Upper lobe of left lung (tissue), 6 donors: ENCODE measurements at places on chromosomes 11 and 22.

GRCh38 chr22:30398685-30399680 is 2.2 kb downstream of the SEC14L2 start:
- DNase-seq: no peak

GRCh38 chr11:115544422-115544948 is 40.3 kb upstream of the CADM1 start:
- DNase-seq: no peak

- no peak for DNase-seq
These were observed 48.2 kb downstream of the CCDC83 start for GRCh38 chr11:85903406-85903805.

DNA sequence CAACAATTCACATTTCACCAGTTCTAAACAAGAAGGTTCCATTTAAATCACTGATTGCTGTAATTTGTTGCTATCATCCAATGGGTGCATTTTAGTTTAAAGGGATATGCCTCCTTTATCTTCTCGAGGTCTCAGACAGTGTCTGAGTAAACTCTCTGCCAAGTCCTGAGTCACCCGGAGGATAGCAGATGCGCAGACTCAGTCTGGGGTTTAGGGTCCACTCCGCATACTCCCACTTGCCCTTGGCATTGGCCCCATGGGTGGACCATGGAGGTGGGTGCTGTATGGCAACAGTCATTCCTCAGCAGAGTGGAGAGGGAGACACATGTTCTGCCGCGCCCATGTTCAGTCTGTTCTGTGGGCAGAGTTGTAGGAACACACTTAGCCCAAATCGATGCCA is 65.4 kb upstream of the CRTAM start:
- no peak for DNase-seq

DNA sequence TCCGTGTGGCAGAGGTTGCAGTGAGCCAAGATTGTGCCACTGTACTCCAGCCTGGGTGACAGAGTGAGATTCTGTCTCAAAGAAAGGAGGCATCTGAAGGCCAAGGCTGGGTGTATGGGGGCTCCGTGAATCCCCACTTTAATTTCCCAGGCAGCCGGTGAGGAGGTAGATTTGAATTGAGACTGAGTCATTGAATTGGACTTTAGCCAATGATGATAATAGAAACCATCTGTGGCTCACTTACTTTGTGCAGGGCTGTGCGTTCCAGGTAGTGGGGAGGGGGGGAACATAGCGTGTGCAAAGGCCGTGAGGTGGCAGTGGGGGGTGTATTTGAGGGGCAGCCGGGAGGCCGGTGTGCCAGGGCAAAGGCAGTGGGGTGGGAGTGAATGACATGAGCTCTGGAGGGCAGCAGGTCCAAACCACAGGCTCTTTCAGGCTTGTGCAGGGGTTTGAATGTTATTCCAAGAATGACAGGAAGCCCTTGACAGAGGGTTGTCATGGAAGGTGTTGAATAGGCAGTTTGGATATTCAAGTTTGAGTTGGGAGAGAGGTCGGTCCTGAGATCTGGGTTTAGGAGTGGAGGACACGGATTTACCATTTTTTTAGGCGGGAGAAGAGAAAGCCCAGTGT is 6.1 kb downstream of the ARHGAP8 start:
- no peak for DNase-seq

- no peak for DNase-seq
These were observed 98.5 kb downstream of the TMEM135 start for GRCh38 chr11:87136236-87136635.

DNA sequence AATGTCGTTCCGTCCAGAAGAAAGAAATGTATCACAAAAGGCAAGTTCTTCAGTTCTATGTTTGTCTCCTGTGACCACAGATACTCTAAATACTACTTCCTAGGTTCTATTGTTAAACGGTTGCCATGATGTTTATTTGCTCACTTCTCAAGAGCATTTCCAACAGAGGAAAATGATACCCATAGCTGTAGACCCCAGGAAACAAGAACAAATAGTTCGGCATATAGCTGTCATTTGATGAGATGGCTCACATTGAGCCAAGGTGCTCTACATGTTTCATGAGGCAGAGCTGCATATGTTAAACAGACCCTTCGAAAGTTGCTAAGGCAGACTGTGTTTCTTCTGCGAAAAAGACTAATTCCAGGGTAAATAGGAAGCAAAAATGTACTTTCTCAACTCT is 15.4 kb upstream of the ANGPTL5 start:
- DNase-seq: no peak

DNA sequence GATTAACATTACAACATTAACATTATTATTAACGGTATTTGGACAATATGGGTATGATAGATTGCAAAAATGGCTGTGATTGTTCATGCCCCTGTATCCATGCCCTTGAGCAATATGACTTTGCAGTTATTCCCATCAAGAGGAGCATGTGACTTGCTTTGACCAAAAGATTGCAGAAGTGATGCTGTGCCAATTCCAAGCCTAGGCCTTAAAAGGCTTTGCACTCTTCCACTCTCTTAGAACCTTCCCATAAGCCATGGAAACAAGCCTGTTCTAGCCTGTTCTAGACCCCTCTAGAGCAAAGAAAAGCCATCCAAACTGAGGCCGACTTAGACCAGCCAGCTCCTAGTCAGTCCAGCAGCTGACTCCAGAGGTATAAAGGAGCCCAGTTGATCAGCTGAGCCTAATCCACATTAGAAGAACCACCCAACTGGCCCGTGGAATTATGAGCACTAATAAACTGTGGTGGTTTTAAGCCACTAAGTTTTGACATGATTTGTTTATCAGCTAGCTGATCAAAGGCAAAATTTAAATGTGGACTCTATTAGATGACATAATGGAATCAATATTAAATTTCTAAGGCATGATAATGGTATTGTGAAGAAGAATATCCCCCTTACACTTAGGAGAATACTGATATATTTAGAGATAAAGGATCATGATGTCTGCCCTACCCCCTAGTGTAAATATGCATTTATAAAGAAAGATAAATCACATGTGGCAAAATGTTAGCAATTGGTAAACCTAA is 28.6 kb downstream of the RAB30 start:
- no peak for DNase-seq

- DNase-seq: no peak
These were observed 33.7 kb downstream of the PICALM start for GRCh38 chr11:86035164-86035563.

DNA sequence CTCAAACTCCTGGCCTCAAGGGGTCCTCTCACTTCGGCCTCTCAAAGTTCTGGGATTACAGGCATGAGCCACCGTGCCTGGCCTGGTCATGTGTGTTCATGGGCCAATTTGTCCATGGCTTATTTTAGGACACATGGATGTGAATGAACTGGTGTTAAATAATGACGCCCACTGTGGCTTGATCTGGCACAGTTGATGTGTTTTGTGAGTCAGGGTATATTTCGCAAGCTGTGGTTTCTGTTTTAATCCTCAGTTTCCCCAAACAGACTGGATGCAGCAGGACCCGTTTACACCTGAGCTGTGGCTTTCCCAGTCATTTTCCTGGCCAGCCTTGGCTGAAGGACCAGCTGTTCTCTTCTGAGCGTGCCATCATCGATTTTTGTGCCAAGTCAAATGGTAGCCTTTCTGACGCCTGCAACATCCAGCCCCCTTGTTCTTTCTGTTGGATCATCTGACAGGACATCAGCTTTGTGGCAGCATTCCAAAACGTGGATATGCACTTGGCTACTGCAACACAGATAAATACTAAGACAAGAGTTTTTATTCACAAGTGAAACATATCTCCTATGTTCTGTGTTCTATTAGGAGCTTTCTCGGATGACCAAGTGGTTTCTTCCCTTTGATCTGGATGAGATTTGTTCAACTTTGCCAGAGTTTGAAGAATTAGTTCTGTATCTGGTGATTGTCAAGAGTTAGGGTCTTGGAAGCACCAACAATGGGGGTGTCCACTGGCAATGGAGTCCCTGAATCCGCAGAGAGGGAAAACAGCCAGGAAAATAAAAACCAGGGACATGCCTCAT is 40.0 kb upstream of the SEPTIN5 start:
- DNase-seq: no peak

GRCh38 chr11:35363246-35363801 is 56.0 kb downstream of the SLC1A2 start:
- no peak for DNase-seq

GRCh38 chr22:36247955-36248354 is 5.0 kb upstream of the APOL1 start:
- no peak for DNase-seq

DNA sequence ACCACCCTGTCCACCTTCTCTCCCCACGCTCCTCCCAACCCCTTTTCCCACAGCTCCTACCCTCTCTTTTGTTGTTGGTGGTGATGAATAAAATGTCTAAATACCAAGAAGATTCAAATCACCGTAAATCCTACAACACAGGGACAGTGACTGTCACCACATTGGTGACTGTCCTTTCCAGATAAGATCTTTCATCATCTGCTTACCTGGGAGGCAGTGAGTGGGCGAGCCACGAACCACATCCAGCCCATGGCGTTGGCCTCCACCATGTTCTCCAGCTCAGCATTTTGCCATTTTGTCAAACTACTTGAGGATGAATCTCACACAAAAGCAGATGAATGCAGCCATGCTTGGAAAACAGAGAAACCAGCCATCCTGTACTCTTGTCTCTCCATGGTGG is 6.7 kb upstream of the CYTH4 start:
- no peak for DNase-seq

DNA sequence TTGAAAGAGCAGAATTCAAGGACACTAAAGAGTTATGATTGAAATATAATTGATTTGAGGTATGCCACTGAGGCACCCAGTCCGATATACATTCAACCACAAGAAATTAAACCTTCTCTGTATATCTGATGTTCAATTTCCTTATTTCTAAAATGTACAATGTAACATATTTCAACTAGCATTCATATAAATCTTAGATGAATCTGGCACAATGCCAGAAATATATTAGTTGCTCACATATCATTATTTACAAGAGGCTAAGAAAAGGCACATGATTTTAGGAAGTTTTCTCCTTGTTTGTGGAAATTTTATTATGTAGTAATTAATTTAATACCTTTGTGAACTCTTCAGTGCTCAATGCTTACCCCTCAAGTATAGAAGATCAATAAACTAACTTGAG is 532.3 kb downstream of the KCNA4 start:
- no peak for DNase-seq

- DNase-seq: no peak
These were observed 52.4 kb downstream of the DSCAML1 start for GRCh38 chr11:117744471-117745150.

DNA sequence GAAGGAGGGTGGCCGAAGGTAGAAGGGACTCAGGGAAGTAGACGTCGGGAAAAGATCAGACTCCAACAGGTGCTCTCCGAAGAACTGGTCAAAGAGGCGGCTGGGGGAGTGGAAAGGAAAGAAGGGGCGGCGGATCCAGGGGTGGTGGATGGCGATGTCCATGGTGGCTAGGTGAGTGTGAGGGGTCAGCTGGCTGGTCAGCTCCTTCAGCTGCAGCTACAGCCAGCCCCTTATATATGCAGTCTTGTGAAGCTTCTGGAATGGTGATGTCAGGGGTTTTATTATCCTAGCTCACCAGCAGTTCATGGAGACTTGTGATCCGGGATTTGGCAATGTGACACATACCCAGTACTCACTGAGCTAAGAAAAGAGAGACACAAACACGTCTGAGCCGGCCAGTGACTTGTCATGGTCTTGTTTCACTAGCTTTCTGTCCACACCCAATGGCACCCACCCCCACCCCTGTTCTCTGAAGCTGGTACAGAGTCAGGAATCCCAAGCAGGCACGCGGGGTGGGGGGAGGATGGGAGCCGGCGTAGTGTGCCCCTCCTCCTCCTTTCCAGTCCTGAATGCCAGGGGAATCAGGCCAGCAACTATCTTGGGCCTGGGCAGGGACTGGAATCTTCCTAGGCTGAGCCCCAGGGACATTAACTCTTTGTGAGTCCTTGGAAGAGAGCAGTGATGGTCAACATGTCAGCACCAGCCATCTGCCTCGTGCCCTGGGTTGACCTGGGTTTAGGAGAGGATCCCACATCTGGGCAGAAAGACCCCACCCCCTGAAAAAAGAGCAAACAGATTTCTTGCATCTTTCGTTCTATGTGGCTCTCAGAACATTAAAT is at the start of gene CRYAB:
TSS of gene CRYAB (minus strand) at position 208 of the 839 bp plus-strand sequence. CDS start at position 162, 46 bp downstream.
- DNase-seq: peak; percentile 75

- no peak for DNase-seq
These were observed 30.0 kb downstream of the PRDM10 start for GRCh38 chr11:129972611-129973010.

DNA sequence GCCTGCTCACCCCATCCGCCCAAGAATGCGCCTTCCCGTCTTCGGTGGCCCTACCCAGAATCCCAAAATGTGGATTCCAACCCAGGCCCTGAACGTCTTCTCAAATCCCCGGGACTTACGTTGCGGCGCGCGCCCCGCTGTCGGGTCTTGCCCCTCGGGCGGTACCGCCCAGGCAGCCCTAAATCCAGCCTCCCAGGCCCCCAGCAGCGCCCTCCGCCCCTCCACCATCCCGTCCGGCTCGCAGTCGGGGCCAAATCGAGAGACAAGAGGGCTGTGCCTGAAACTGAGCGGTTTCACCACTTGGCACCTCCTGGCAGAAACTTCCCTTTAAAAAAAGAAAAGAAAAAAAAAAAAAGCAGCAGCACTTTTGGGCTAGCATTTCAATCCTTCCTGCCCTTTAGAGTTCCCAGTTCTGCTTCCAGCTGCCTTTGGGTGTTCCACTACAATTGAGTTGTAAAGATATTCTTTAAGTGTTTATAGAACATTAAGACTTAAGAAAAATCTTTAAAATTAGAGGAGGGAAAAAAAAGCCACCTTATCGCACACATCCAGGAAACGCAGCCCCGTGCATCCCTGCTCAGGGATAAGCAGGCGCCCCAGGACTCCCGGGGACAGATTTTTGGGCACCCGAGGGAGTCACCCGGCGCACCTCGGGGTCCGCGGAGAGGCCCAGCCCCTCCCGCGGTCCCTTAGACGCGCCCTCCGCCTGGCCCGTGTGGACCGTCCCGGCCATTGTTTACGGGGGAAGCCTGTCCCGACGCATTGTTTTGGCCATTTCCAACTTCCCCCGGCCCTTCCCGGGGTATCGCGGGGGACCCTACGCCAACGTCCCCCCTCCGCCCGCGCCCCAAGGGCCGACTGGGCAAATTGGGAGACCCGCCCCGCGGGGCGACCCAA is 57.6 kb downstream of the KCNJ4 start:
- DNase-seq: peak; percentile 71

DNA sequence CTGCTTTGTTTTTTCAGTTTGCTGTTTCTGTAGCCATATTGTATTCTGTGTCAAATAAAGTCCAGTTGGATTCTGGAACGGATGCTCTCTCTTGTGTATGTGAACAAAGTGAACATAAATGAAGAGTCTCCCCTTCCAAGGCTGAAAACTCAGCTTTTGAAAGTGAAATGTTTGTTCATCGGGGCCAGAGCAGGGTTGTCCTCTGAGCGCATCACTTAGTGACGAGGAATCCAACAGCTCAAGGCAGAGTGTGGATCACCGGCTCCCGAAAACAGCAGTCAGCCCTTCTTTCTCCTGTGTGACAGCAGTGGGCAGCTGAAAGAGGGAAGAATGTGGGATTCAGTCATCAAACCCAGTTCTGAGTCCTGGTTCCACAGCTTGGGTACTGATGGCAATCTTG is 21.4 kb downstream of the RBX1 start:
- DNase-seq: no peak
